ENCODE measurements at places on chromosomes 6 and 20. TPM values are rescaled to one million over a fixed set of nuclear protein-coding genes. Genes with fewer than 3 reads are reported as not detected.

Gene RALGAPA2
- 12.3 TPM for polyA plus RNA-seq

Gene TGM3
- 2.7 TPM for polyA plus RNA-seq

Gene PEDS1
- polyA plus RNA-seq = 53.5 TPM

Gene REM1
- 3.8 TPM for polyA plus RNA-seq

Gene ABRACL
- 32.7 TPM for polyA plus RNA-seq

Gene SLC17A9
- 2.0 TPM for polyA plus RNA-seq

Gene WFDC10B
- not detected for polyA plus RNA-seq

Gene SLPI
- 77.8 TPM for polyA plus RNA-seq

Gene MAK
- 0.11 TPM for polyA plus RNA-seq

Gene TRIM31
- polyA plus RNA-seq = 0.21 TPM

Gene EYA2
- polyA plus RNA-seq = 26.4 TPM

Gene PACRG
- polyA plus RNA-seq = not detected

Gene GPR6
- not detected for polyA plus RNA-seq

Gene MPIG6B
- 0.06 TPM for polyA plus RNA-seq

Gene OLIG3
- not detected for polyA plus RNA-seq

Gene SPAG4
- polyA plus RNA-seq = 2.8 TPM

Gene LY6G5C
- 2.4 TPM for polyA plus RNA-seq

Gene SIRPB1
- 5.6 TPM for polyA plus RNA-seq

Gene HSPA1L
- polyA plus RNA-seq = 0.59 TPM

Gene ARMC2
- polyA plus RNA-seq = 0.85 TPM

Gene PRL
- 1.2 TPM for polyA plus RNA-seq

Gene RAD21L1
- polyA plus RNA-seq = not detected

Gene MEP1A
- polyA plus RNA-seq = 0.05 TPM

Gene BTNL2
- not detected for polyA plus RNA-seq

Gene HLA-DOA
- 3.3 TPM for polyA plus RNA-seq

Gene TBPL1
- polyA plus RNA-seq = 30.8 TPM

Gene GTSF1L
- polyA plus RNA-seq = not detected

Gene GNMT
- 267 TPM for polyA plus RNA-seq

Gene ATP9A
- polyA plus RNA-seq = 10.4 TPM

Gene LY6G5B
- polyA plus RNA-seq = 9.8 TPM

Gene BTBD9
- 2.4 TPM for polyA plus RNA-seq

Gene SIM1
- 0.93 TPM for polyA plus RNA-seq

Gene SNAP25
- 0.46 TPM for polyA plus RNA-seq

Gene HACE1
- polyA plus RNA-seq = 5.5 TPM

Gene FUT9
- 0.05 TPM for polyA plus RNA-seq

Gene CST4
- not detected for polyA plus RNA-seq

Gene NKX2-4
- not detected for polyA plus RNA-seq

Gene SPATS1
- polyA plus RNA-seq = not detected

Gene ZSCAN23
- 0.75 TPM for polyA plus RNA-seq

Gene OXT
- polyA plus RNA-seq = not detected

Gene PDCD2
- 45.5 TPM for polyA plus RNA-seq

Gene IYD
- polyA plus RNA-seq = 0.04 TPM

Gene ARFGEF3
- polyA plus RNA-seq = 1.2 TPM
